ENCODE measurements at places on chromosomes 7 and 10.
A peak's percentile ranks its signal among the peaks of the same experiment; 100 is the strongest.

DNA sequence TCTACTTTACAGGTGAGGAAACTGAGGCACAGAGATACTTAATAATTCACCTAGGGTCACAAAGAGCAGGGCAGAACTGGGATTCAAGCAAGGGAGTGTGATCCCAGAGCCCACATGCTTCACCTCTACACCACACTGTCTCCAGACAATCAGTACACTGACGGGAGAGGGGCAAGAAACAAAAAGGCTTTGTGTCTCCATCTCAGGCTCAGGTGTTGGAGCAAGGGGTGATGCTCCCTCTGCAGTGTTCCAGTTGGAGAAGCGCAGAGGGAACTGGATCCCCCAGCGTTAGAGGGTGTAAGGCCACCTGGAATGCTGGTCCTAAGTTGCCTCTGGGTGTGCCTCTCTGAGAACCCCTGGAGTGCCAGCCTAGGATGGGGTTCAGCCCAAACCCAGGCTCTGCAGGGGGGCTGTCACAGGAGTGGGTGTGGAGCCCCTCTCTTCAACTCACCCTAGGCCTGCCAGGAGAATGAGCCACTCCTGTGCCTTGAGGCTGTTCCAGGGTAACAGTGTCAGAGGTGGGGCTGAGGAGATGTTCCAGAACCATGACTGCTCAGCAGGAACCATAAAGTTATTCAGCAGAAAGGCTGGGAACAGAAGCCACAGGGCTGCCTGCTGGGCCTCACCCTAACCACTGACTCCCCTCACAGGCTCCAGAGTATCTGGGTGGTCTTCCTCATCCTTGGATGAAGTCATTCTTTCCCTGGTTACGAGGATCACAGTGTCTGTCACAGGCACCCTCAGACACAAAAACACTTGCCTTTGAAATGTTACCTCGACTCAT lies 5.5 kb downstream of the RBP4 start:
- peak; percentile 12 for DNase-seq

DNA sequence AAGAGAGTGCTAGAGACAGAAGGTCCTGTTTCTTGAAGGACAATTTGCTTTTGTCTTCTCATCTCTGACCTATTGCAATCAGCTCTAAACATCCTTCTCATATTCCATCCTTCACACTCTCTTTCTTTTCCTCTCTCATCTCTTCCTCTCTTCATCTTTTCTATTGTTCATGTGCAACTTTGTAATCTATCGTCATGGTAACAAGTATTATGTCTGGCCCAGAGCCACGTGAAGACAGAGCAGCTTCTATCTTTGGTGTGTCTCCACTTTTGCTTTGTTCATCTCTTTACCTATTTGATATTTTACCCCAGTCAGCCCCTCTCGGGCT lies 104.9 kb upstream of the ABCB5 start:
- DNase-seq: no peak

DNA sequence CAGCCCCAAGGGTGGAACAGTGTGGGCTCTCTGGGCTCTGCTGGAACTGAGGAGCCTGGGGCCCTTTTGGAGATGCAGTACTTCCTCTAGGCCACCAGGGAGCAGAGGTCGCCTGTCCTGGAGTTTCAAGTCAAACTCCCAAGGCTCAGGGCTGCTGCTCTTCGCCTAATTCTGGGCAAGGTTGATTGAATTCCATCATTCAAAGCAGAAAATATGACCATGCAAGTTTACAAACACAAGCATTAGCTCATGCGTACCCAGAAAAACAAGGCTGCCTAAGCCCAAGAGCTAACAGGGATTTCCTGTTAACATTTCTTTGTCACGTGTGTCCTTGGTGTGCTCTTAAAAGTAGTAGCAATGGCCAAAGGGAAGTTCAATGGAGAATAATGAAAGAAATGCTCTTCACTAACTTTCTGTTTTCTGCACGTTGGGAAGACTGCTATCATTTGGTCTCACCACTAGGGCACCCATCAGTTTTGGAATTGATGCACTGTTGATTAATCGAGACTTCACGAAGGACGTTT lies 20.1 kb downstream of the LDB3 start:
- peak; percentile 74 for DNase-seq

DNA sequence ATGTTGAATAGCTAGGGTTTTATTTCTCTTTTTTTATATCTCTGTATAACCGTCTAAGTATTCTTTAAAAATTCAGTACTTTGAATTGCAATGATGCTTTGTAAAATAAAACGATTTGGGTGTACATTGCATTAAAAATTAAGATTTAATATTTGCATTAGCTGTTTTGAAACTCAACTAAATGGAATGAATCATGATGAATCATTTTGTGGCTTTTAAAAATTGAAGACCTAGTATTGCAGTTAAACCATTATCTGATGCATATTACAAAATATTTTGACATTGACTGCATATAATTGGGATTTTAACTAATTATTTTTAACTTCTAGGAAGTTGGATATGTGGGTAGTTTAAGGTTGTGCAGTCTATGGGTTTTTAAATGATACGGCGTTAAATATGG lies 314.0 kb downstream of the CDK14 start:
- no peak for DNase-seq

DNA sequence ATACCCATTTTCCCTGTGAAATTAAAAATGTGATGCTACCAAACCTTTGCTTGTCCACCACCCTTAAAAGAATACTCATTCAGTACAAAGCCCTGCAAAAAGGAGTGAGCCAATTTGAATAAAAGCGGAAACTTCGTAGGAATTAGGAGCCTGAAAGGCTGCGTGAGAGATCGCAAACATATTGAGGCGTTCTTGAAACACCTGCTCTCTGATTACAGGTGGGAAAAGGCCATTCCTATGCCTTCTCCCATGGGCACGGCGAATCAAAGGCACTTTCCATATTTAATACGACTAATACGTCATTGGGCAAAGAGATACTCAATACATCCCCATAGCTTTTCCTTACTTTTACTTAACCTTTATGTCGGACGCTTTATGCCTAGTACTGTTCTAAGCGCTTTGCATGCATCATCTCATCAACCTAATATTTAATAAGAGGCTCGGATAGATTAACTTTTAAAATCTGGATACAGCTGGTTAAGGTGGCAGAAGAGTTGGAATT lies 30.9 kb upstream of the KMT2E start:
- DNase-seq: no peak

- DNase-seq: no peak
Observed at GRCh38 chr10:78778444-78779338, 290.1 kb upstream of the ZMIZ1 start.

DNA sequence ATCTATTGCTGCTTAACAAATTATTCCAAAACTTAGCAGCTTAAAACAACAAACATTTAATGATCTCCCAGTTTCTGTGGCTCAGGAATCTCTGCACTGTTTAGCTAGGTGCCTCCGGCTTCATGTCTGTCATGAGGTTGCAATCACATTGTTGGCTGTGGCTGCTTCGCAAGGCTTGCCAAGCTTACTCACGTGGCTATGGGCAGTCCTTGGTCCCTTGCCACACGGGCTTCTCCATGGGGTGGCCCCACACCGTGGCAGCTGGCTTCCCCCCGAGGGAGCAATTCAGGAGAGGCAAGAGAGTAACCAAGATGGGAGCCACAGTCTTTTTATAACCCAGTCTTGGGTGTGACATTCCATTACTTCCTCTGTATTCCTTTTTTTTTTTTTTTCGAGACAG lies 67.4 kb downstream of the NEURL1 start:
- no peak for DNase-seq

GRCh38 chr7:103307503-103308231 lies 10.4 kb downstream of the PMPCB start:
- no peak for DNase-seq

DNA sequence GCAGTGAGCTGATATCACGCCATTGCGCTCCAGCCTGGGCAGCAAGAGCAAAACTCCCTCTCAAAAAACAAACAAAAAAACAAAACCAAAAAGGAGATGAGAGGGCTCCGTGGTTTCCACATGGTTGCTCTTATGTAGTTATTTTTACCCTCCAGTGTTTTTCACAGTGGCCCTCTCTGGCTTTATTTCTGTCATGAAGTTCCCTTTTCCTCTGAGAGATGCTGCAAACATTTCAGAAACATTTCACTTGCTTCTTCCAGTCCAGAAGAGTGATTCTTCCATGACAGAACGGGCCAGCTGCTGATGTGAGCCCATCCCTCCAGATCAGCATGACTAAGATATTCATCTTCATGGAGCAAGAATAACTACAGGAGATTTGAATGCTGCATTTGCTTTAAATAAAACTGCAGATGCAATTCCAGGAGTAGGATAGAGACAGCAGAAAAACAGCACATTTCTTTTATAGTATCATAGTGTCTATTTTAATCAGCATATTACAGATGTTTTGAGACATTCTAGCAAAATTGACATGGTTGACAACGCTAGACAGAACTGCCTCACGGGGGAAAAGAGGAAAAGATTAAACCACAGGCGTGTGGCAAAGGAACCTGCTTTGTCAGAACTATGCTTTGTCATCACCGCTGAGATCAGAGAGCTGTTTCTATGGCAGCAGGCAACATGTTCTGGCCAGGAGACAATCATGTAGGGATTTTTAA lies 40.3 kb downstream of the NRCAM start:
- peak; percentile 32 for DNase-seq

DNA sequence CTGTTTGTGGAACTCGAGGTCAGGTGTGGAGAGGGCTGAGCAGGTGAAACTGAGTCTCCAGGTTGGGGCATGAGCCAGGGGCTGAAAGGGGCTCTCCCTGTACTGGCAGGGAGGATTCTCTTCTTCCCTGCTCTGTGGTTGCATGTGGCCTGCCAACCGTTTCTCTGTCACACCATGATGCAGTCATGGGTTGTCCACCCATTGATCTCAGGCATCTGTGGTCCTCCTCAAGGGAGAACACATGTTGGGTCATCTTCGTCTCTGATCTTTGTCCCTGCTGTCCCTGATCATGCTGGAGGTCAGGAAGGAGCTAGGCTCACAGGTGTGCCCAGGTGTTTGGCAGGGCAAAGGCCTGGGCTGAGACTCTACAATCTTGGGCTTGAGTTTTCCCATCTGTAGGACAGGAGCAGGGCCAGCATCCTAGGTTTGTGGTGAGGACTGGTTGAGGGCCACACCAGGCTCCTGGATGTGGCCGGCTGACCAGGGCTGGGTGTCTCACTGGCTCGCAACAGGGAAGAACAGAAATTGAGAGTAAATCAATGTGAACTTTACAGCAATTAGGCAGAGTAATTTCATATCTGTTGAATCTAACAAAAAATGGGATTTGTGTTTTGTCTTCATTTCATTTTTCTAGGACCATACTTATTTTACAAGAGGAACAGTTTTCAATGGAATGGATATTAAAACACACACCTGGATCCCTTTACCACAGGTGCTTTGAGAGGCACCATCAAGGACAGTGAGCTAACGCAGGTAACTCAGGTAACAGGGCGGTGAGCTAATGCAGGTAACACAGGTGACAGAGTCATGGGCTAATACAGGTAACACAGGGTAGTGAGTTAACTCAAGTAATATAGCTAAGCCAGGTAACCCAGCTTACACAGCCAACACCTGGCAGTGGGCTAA lies 58.5 kb upstream of the IGFBP3 start:
- no peak for DNase-seq

DNA sequence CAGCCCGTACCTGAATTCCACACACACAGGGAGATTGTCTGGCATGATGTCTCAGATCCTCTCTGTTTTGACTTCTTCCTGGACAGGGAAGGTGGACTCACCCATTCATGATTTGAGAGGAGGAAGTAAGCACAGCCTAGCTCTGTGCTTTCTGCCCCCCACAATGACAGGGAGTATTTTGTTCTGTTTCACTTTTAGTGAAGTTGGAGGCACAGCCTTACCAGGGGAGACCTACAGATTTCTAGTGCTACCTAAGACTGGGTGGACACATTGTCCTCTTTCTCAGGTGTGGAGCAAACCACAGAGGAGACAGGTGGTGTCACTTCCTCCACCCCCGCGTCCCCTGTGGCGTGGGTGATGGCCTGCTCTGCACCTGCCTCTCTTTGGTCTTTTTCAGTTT lies 408.6 kb upstream of the PFKP start:
- no peak for DNase-seq

GRCh38 chr7:508461-509170 lies 11.0 kb downstream of the PDGFA start:
- no peak for DNase-seq

- peak; percentile 90 for DNase-seq
Observed at GRCh38 chr7:69633122-69633831, 35.0 kb downstream of the AUTS2 start.

All from fibroblast of upper back skin (primary cell).